ENCODE measurements at places on chromosomes 12 and 14.

- no peak for DNase-seq
These were observed 115.7 kb downstream of the SAMD4A start for GRCh38 chr14:54682578-54682977.

GRCh38 chr14:59310633-59311032 is 122.2 kb downstream of the DAAM1 start:
- DNase-seq = no peak

GRCh38 chr14:56284641-56285040 is 166.4 kb downstream of the PELI2 start:
- no peak for DNase-seq

DNA sequence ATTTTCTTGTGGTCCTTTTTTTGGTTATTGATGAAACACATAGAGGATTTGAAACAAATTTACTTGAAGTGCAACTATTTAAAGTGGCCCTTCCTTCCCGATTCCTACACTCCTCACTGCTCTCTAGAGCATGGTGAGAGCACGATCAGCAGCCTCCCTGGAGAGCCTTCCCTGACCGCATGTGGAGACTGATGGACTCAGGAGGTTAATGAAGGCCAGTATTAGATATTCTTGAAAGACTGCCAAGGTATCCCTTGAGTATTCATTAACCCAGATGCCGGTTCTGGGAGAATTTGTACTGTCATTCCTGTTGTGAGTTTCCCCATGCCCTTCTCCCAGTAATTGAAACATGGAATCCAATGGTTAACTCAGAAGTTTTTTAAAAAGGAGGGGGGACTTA is 102.8 kb upstream of the FGD4 start:
- no peak for DNase-seq

DNA sequence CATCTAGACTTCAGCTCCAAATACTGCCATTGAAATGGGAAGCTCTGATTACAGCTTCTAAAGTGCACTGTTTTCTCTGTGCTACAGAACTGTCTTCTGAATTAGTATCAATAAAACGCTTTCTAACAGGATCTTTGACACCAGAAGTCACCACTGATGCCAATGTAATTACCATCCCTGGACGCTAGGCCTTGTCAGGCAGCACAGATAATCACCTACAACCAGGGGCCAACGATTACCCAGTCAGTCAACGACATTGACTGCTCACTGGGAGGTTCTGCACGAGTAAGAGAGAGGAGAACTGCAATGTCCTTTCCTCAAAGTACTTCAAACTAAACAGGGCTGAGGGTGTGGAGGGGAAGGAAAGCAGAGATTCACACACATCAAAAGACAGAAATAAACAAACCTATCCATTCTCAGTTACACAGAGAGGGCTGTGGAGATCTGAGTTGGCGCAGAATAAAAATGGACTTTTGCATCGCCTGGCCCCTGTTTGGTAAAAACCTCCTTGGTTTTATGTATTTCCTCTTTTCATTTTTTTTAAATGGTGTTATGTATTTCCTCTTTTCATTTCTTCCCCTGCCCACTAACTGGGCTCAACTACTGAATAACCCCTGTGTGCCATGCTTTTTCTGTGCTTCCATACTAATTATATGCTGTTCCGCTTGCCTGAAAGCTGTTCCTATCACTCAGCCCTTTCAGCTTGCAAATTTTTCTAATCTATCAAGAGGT is 492.2 kb downstream of the APAF1 start:
- no peak for DNase-seq

- DNase-seq = no peak
These were observed at the start of gene TNS2 for GRCh38 chr12:53049571-53050318. Gene TNS2, plus strand, starts transcription at chr12:53050065. Its CDS starts 121 bp downstream, at chr12:53050186.

DNA sequence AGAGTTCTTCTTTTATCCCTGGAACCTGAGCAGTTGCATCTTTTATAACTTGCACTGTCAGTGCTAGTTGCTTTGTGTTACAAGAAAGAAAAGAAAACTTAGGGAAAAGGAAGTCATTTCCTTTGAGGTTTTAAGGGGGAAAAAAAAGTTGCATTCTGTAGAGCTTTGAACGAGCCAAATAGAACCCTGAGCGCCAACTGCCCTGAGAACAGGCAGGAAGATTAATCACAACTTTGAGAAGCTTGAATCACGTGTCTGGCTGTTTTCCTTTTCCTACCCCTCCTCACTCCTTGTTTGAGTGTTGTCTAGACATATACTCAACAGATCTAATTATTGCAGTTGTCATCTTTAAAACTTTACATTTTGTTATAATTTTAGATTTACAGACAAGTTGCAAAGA is 12.5 kb downstream of the PCNX1 start:
- DNase-seq = no peak

- no peak for DNase-seq
These were observed 60.6 kb downstream of the SUDS3 start for GRCh38 chr12:118436986-118437385.

DNA sequence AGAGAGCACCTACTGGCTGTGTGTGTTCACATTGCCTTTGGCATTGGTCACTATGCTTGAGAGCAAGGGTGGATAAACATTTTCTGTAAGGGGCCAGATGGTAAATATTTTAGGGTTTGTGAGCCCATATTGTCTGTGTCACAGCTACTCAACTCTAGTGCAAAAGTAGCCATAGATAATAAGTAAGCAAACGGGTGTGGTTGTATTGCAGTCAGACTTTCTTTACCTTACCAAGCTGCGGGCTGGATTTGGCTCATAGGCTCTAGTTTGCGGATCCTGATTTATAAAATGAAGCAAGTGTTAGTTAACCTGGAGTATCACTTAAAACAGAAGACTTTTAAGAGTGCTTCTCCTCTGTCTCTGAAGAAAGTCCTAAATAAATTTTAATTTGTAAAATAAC is 169.0 kb downstream of the KICS2 start:
- no peak for DNase-seq

All from KG1 (cell line).